ENCODE measurements at places on chromosomes 2 and 18.

DNA sequence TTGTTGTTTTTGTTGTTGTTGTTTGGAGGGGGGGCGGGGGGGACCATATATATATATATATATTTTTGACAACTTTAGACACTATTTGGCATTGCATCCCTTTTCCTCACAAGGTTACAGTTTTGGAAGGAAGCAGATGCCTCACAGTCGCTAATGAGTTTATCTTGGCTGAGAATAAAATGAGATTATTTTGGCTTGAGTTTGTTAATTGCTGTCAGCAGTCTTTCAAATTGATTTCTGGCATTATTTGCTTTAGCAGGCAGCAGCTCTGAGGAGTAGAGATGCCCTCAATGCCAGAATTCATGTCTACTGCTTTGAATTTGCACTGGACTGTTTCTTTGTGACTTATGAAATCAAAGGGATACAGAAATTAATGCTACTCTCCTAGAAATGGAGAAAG, 595.2 kb upstream of the HNMT start:
- no peak for DNase-seq

DNA sequence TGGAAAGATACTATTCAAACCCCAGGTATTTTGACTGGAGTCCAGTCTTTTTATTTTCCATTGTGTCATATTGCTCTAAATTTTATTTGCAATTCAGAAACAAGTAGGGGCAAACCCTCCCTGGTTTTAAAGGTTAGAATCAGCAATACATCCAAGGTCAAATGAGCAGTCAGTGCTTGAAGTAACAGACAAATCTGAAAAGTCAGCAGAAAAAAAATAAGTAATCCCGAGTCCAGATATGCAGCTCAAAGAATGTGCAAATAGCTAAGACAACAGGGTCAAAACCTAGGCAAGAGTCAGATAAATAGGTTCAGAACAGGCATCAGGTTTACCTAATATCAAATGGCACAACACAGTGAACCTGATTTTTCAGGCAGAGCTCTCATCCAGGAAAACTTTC, 367.0 kb downstream of the STK39 start:
- no peak for DNase-seq

GRCh38 chr2:218015586-218016521, 13.1 kb upstream of the TNS1 start:
- no peak for DNase-seq

GRCh38 chr18:26133652-26134051, at the start of gene PSMA8:
PSMA8 (plus strand) TSS chr18:26133869; CDS start chr18:26133966, 97 bp downstream.
- DNase-seq, result peak; percentile 11

GRCh38 chr2:128601298-128602037, 282.8 kb upstream of the HS6ST1 start:
- DNase-seq, result no peak

DNA sequence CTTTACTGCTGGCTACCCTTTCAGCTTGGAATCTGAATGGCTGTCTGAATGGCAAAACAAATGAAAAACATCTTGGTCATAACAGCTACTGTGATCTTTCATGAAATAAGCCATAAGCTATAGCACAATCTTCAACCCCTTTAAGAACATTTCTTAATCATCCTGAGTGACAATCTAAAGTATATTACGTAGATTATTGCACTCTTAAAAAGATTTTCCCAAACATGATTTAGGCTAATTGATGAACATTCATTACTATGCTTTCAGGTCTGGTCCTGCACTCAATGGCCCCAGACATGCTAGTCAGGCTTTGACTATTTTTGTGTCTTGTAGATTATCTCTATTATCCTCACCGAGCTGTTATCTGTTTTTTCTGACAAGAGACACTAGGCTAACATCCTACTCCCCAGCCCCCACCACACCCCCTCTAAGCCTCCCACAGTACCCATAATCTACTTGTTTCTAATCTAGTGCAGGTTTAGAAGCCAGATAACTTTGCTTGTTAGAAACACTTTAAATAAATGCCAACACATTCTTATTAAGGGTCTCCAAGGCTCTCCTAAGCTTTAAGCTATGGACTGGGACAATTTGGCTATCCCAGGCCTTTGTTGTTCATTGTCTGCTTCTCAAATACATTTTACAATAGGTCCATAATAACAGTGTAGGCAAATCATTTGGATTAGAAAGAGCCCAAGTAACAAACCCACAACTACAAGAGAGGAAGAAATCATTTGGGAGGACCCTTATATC, 4.2 kb downstream of the SMAD2 start:
- no peak for DNase-seq

GRCh38 chr2:32805104-32806095, 141.4 kb upstream of the LTBP1 start:
- no peak for DNase-seq

GRCh38 chr18:70659036-70659925, 370.4 kb downstream of the SOCS6 start:
- no peak for DNase-seq

GRCh38 chr2:38149531-38149930, 73.6 kb upstream of the CYP1B1 start:
- no peak for DNase-seq

DNA sequence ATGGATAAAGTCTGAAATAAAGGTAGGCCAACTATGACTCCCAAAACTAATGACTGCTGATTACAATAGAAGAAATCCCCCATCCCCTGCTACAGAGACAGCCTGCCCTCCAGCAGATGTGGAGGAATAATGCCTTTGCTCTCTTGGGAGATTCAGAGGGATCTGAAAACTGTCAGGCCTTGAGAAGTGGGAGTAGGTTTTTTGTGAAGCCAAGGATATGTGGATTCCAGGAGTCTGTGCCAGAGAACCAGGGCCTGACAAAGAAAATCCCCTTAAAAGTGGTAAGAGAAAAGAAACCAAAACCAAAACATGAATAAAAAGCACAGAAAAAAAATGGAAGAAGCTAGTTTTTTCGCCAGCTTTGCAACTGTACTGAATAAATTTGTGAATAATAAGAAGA, 397.6 kb downstream of the ZNF521 start:
- no peak for DNase-seq
